ENCODE measurements at places on chromosomes 7 and 10. TPM values are rescaled to one million over a fixed set of nuclear protein-coding genes. Genes with fewer than 3 reads are reported as not detected.

CALHM3 gene
- total RNA-seq, result 0.39 TPM

NUDCD3 gene
- 59.2 TPM for total RNA-seq

ANKRD1 gene
- total RNA-seq, result not detected

PON3 gene
- total RNA-seq, result 0.37 TPM

PDE1C gene
- total RNA-seq, result 0.73 TPM

CUBN gene
- total RNA-seq, result 2.9 TPM

STOX1 gene
- total RNA-seq, result under 0.01 TPM

SRRM3 gene
- 0.98 TPM for total RNA-seq

GLI3 gene
- 11.5 TPM for total RNA-seq

BEND7 gene
- 1.5 TPM for total RNA-seq

YKT6 gene
- 77.8 TPM for total RNA-seq

FGFR2 gene
- total RNA-seq, result not detected

DYNC1I1 gene
- total RNA-seq, result 0.73 TPM

CCDC172 gene
- total RNA-seq, result not detected

MINDY4 gene
- total RNA-seq, result 14.7 TPM

FAM180A gene
- total RNA-seq, result 73.5 TPM

FAM131B gene
- total RNA-seq, result 1.6 TPM

THSD7A gene
- under 0.01 TPM for total RNA-seq

EVX1 gene
- not detected for total RNA-seq

KNDC1 gene
- total RNA-seq, result under 0.01 TPM

C10orf143 gene
- total RNA-seq, result 0.39 TPM

CALML5 gene
- not detected for total RNA-seq

LIPF gene
- total RNA-seq, result not detected

GPR146 gene
- 0.78 TPM for total RNA-seq

ASIC3 gene
- total RNA-seq, result 0.20 TPM

OR2A12 gene
- not detected for total RNA-seq

FAM25A gene
- not detected for total RNA-seq

ECHDC3 gene
- total RNA-seq, result 2.9 TPM

LRRC17 gene
- 9.6 TPM for total RNA-seq
